ENCODE measurements at places on chromosomes 6 and 20. TPM values are rescaled to one million over a fixed set of nuclear protein-coding genes. Genes with fewer than 3 reads are reported as not detected.

NEU1 gene
- polyA plus RNA-seq: 174 TPM

ROS1 gene
- 1.6 TPM for polyA plus RNA-seq

C20orf144 gene
- polyA plus RNA-seq: 0.34 TPM

CD24 gene
- 135 TPM for polyA plus RNA-seq

HLA-DQA2 gene
- polyA plus RNA-seq: 1.8 TPM

GSTA4 gene
- polyA plus RNA-seq: 93.6 TPM

PAX1 gene
- not detected for polyA plus RNA-seq

FOXA2 gene
- polyA plus RNA-seq: 8.2 TPM

MRPL14 gene
- polyA plus RNA-seq: 51.4 TPM

RNF182 gene
- 1.6 TPM for polyA plus RNA-seq

DNA sequence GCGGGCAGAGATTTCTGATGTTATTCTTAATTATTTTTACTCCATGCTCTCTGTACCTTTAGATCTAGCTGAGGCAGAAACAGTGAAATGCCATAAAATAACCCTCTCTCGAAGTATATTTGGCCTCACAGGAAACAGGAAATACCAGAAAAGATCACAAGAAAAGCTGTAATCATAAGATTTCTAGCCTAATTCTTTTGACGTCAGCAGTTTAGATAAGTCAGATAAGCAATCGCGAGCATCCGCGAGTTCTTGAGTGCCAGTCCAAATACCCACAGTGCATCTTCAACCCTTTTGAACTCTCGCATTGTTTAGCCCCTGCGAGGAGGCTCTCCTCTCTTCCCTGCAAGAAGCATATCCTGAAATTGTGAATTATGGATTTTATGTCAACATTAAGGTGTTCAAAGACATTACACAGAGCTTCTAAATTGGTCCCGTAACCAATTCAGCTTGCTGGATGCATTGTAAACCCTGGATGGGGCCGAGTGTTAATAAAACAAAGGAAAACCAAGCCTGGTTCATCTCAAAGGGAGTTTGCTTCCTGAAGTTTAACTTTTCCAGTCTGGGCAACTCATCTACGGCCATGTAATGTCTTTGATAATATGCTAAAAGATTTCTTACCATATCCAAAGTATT, 198.9 kb downstream of the MTFR2 start:
- peak; percentile 6 for DNase-seq

DNA sequence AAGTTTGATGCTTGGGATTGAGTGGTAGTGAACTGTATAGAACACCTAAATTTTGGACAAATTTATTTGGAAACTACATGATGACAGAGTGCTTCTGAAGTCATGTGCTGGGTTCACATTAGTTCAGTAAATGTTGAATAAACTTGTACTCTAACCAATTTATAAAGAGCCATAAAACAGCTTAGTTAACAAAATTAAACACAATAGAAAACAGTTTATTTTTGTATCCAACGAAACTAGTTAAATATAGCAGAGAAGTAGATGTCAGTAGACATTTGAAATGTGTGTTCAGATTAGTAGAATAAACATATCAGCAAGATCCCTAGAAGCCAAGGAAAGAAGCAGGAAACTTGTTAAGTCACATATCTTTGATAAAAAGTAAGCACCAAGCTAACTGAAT, 32.1 kb downstream of the SCAF8 start:
- no peak for DNase-seq

- no peak for DNase-seq
Observed at GRCh38 chr6:129996387-129996786, 22.0 kb upstream of the L3MBTL3 start.

- DNase-seq: no peak
Observed at GRCh38 chr20:57791966-57792365, 82.2 kb upstream of the PMEPA1 start.

GRCh38 chr6:44061375-44062104, 65.7 kb downstream of the MRPL14 start:
- no peak for DNase-seq

DNA sequence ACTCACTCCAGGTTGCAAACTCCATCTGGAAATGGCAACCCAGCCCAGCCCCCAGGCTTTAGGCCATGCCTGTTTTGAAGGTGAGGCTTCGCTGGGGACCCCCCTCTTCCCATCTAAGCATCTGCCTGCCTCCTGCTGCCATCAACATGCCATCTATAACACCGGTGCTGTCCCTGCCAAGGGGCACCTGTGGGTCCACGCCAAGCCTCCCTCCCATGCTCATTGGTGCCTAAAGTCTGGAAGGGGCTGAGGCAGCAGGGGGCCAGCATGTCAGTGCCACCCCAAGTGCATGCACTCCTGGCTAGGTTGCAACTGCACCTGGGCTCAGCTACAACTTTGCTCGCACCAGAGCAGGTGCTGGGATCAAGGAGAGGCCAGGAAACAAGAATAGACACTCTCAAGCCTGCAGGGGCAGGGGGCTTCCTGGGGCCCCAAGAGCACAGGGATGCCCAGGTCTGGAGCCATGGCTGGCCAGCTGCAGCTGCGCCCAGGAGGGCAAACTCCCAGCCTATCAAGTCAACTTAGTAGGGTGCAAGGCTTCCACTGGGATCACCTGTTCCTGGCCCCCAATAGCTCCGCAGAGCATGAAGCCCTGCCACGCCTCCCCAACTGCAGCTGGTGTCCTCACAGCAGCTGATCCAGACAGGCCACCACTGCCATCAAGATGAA, 151.3 kb upstream of the HSF2 start:
- DNase-seq: no peak

DNA sequence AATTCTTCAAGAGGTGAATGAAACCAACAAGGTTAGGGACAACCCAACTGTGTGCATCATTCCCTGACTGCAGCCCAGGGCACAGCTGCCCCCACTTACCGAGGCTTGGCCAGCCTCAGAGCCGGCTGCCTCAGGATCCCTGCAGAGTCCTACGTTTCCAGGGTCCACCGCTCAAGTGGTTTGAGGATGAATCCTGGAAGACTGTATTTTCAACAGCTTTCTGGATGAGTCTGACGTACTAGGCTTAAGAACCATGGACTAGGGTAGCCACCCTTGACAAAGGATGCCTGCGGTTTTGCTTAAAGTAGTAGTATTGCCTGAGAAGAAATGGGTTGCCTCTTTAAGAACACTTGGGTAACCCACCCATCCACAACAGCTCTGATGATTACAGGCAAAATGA, 101.4 kb downstream of the FOXC1 start:
- no peak for DNase-seq

GRCh38 chr6:14695579-14695978, 550.3 kb upstream of the JARID2 start:
- no peak for DNase-seq

DNA sequence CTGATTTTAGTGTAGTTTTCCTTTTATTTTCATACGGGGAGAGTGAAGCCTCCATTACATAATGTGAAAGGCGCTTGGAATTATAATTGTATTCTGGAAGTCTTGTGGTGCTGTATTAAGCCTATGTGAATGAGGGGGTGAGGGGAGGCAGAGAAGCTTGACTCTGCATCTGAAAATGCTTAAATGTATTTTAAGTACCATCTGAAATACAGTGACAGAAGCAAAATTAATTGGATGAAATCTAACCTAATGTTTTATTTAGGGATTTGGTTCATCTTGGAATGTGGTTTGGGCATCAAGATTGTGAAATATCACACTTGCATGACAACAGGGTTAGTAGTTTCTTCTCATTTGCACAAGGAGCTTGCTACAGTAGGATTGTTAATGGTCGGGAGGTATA, 41.2 kb downstream of the TMEM200A start:
- DNase-seq: no peak

DNA sequence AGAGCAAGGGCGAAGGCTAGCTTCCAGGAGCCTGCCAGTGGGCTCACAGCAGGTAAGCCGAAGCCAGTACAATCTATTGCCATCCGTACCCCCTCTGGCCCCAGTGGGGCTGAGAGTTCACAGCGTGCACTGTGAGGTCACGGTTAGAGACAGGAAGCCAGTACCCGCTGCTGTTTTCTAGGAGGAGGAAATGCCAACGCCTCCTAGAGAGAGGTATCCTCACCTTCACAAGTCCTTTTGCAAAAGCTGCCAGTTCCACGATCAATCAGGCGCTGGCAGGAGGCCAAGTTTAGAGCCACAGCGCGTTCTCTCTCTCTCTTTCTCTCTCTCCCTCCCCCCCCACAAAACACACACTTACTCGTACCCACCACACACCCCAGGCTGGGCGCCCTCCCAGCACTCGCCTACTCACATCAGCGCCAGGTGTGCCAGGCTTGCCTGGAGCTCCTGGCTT, 22.5 kb downstream of the COL9A1 start:
- DNase-seq: no peak

GRCh38 chr20:33676652-33677645, 2.7 kb upstream of the NECAB3 start:
- DNase-seq: no peak

- DNase-seq: no peak
Observed at GRCh38 chr20:60057866-60058807, 99.9 kb downstream of the CDH26 start.

DNA sequence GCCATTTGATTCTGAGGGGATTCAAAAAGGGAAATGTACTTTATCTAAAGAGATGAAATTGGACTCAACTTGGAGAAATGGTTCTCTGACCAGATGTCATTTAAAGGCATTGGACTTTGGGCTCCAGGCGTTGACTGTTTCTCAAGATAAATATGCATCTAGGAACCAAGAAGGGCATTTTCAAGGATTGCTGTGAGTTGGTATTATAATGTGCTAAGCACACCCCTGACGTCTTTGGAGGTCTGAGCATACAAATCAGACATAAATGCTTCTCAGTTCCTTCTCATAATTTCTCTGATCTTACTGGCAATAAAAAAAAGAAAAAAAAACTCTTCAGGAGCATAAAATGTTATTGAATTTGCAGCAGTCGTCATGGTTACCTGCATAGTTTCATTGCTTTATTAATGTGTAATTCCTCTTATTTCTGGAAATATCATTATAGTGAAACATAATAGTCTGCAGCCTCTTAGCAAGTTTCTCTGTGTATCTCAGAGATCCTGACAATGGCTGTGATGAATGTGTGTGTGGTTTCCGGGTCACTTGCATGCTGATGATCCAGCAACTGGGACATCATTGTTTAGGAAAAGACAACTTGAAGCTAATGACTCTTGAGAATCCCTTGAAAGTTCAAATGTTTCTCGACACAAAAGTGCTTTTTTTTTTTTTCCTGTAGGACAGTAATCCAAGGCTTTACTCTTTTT, 136.0 kb downstream of the AIG1 start:
- DNase-seq: peak; percentile 45

DNA sequence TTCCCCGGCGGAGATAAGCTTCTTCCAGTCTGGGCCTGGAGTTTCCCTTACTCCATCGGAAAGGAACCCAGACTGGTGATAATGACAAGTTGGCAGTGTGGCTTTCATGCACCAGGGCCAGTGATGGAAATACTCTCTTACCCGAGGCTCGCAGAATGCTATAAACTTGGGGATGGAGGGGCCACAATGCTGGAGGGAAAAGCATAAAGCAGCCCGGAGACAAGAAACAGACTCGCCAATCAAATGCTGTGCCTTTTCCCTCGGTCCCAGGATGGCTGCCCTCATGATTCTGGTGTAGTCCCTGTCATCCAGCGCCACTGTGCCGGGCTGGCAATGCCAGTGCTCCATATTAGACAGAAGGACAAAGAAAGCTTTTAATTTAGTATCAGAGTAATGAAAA, 325.6 kb downstream of the THBS2 start:
- DNase-seq: no peak
